ENCODE measurements at places on chromosomes 12 and 14.

GRCh38 chr12:3418609-3419390 is 72.2 kb upstream of the PRMT8 start:
- no peak for DNase-seq

GRCh38 chr12:122880668-122881067 is 15.3 kb downstream of the VPS37B start:
- DNase-seq: peak; percentile 7

- no peak for DNase-seq
Measured at GRCh38 chr12:22088886-22089285, 42.9 kb downstream of the CMAS start.

DNA sequence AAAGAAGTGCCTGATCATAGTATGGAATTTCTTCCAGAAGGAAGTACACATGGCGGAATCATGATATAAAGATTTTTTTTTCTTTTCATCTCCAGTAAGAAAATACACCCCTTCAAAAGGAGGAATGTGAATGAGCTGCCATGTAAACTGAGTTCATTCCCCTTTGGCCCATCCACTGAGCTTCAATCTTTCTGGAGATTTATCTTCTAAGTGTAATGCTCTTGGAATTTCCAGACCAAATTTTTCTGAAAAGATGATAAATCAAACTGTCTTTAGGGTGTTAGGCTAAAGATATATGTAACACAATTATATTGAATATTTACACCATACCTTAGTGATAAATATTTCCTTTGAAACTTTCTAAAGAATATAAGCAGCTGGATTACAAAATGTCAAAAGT is 5.2 kb downstream of the DCN start:
- DNase-seq: no peak
